T-helper 2 cell (primary cell): ENCODE measurements at places on chromosomes 3 and 15.

GRCh38 chr15:90862964-90863778 lies 5.2 kb upstream of the FURIN start:
- DNase-seq: no peak

DNA sequence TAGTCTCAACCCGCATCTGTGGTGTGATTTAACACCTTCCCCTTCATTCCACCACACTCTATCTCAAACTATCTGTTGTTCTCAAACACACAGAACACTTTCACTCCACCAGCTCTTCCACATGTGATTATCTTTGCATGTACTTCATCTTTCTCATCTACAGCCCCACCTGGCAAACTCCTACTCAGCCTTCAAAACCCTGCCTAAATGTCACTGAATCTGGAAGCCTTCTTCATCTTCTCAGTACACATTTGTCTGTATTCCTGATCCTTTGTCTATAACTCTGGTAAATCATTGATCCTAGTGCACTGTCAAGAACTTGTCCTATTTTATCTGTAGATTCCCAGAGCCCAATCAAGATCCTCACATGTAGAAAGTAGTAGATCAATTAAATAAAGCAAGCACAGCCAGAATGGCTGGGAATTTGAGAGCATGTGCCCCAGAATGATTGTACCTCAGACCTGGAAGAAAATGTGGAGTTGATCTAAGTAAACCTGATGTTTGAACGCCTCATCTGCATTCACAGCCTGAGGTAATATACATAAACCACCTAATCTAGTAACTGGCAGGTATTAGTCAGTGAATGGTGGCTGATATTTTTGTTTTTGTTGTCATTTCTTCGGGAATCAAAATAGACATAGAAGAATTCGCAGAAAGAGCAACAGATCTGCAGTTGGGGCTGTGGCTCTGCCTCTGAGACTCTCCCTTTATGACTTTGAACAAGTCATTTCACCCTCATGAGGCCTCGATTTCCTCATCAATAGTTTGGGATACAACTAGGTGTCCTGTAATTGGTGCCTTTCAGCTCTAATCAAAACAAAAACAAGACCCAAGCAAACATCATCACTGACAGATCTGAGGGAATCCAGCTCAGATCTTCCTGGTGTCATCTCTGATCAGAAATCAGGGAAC lies 28.0 kb upstream of the MAGEF1 start:
- no peak for DNase-seq

DNA sequence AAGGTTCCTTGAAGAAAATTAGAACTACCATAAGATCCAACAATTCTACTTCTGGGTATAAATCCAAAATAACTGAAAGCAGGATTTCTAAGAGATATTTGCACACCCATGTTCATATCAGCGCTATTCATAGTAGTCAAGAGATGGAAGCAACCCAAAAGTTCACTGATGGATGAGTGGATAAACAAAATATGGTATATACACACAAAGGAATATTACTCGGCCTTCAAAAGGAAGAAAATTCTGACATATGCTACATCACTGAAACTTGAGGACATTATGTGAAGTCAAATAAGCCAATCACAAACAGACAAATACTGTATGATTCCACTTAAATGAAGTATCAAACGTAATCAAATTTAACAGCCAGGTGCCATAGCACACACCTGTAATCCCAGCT lies 13.1 kb downstream of the DET1 start:
- DNase-seq: no peak

DNA sequence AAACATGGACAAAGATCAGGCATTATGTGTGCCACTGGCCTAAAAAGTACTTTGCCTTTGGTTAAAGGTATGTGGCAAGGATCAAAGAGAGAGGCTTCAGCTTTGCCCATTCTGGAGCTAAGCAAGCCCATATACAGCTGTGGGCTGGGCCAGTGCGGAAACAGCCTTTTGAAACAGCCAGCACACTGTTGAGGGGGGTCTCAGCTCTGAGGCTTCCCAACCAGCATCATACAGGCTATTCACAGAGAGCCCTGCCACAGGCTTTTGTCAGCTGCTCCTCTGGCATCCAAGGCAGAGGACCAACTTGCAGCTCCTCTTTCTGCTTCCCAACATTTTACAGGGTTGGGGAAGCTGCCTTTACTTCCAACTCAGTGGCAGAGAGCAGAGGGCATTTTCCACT lies 63.2 kb upstream of the FOXB1 start:
- DNase-seq: no peak

GRCh38 chr15:79378394-79379109 lies 53.6 kb upstream of the MINAR1 start:
- DNase-seq: no peak

DNA sequence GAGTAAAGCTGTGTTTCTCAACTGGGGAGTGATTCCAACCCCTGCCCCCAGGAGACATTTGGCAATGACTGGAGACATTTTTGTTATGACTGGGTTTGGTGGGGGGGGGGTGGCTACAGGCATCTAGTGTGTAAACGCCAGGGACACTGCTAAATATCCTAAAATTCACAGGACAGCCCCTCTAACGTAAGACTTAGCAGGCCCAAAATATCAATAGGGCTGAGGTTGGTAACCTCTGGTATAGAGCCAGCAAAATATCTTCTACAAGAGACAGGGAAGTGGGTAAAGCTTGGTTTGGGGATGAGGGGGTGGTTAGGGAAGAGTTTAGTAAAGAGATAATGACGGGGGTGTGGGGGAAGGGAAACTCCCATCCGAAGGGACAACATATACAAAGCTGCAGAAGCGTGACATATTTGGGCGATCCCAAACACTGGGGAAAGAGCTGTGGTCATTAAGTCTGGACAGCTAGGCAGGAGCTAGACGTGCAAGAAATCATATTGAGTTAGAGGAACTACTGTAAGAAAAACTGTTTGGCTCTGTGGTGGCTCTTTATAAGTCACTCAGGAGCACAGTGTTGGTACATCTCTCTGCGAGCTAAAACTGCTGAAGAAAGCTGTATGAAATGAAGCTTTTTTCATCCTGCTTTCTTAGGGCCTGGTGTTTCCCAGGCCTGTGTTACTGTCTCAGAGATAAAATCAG lies 697 bp upstream of the TRIM69 start:
- DNase-seq: no peak

DNA sequence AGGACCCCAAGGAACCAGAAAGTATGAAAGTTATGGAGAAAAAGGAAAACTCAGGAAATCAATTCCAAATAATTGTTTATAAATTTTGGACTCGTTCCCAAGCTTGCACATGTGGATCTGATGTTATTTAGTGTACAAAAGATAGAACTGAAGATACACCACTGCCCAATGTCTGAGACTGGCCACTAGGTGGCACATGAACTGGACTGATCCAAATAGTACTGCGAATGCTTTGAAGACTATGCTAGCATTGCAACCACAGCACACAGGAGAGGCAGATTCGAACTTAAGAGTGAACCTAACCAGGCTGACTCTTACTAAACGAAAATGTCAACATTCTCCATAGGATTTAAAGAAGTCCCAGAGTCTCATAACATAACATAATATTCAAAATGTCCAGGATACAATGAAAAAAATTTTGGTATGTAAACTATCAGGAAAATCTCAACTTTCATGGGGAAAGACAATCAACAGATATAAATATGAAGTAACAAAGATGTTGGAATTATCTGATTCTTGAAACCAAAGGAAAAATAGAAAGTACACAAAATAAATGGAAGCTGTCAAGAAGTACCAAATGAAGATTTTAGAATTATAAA lies 596.7 kb downstream of the FGF12 start:
- DNase-seq: no peak

DNA sequence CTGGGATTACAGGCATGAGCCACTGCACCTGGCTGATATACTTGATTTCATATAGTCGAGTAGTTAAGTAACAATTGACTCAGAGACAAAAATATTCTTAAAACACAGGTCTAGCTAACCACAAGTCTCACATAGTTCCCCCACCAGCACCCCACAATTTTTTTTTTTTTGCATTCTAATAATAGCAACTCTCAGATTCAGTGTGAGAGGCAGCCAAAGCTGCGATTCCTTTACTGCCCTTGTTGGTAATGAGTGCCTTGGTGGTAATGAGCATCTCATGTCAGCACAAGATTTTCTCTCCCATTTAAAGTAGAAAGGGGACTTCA lies 72.5 kb downstream of the WWTR1 start:
- no peak for DNase-seq

GRCh38 chr15:85010386-85011159 lies 28.9 kb downstream of the PDE8A start:
- no peak for DNase-seq
